ENCODE measurements at places on chromosomes 11 and 22.

DNA sequence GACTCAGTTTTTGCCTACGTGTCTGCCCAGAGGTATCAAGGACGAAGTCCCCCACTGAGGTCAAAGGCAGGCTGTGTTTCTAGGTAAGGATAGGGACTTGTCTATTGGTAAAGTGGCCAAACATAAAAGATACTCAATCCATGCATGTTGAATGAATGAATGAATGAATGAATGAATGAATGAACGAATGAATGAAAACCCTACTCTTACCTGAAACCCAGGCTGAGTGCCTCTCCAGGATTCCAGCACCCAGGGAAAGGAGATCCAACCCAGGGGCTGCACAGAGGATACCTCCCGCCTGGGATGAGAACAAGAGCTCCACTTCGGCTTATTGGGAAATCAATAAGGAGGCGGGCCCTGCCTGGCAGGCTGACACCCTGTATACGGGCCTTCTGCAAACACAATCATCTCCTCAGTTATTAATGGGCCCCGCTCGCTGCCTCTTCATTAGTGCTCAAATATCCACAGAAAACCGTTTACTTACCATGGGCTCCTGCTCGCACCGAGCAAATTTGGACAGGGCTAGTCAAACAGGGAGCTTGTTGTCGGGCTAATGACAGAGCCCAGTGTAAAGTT is 177.4 kb downstream of the BUD13 start:
- DNase-seq, result no peak

DNA sequence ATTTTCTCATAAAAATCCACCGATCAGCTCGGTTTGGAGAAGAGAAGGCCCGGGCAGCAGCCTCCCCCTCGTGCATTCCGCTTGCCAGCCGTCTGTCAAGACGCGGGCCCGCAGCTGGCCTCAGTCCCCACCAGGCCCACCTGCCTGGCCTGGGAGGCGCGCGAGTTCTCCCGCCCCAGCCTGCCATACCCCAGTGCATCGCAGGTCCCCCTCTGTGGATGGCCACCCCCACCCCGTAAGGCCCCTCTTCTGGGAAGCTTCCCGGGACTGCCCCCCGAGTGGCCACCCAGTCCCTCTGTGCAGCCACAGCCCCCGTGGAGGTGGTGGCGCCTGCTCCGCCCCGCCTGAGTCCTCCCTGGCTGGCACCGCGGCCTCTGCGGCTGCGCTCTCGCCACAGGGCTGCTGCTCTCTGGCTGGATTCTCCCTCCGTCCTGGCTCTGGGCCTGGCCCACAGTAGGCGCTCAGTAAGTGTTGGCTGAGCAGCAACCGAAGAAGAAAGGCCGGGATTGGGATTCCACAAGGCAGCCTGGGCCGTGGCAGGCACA is 74.0 kb upstream of the TCF20 start:
- peak; percentile 91 for DNase-seq

DNA sequence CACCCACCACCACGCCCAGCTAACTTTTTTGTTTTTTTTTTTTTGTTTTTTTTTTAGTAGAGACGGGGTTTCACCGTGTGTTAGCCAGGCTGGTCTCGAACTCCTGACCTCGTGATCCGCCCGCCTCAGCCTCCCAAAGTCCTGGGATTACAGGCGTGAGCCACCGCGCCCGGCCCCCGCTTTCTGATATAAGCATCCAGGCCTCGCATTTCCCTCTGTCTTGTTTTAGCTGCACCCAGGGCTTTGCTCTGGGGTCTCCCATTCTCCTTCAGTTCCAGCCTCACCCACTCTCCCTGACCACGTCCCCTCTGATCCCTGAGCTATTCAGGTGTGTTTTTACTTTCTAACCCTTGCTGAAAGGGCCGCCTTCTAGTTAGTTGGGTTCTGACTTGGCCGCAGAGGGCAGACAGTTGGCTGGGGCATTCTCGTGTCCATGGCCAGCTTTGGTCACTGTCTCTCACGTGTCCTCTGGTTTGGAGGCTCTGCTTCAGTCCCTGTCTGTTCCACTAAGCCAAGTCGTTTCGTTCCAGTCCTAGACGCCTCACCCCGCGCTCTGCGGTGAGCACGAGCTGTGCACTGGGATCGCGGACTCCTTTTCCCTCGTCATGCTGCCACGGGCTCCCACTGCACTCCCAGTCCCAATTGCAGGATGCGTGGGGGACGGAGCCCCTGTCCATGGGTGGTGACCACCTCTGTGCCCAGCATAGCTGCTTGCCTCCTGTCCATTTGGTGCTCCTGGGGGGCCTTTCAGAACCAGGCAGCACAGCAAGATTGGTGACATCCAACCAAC is 6.0 kb upstream of the TNNT3 start:
- DNase-seq, result no peak

DNA sequence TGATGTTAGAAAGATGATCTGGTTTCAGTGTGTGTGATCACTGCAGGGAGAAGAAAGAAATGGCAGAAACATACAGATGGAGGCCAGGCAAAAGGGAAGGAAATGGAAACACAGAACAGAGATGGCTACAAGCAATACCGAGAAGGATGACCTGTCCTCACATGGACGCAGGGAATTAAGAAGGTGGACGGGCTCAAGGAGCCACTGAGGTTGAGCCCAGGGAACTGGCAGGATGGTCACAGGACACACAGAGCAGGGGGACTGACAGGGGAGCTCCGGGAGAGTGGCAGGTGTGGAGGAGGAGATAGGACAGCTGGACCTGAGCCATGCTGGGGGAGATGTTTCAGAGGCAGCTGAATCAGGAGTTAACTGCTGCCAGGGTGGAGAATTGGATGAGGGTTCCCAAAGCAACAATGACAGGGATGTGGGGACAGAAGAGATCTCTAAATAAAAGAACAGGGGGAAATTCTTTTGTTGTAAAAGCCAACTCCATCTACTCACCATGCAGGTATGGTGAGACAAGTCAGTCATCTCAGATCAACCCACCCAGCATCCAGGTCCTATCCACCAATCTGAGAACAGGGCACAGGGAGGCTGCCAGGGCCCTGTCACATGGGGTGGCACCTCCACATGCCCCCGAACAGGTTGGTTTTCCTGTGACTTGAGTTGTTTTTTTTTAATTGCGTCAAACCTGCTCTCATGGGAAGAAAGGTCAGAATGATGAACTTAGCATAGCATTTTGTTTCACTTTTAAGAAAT is 26.3 kb downstream of the KLHL22 start:
- no peak for DNase-seq

DNA sequence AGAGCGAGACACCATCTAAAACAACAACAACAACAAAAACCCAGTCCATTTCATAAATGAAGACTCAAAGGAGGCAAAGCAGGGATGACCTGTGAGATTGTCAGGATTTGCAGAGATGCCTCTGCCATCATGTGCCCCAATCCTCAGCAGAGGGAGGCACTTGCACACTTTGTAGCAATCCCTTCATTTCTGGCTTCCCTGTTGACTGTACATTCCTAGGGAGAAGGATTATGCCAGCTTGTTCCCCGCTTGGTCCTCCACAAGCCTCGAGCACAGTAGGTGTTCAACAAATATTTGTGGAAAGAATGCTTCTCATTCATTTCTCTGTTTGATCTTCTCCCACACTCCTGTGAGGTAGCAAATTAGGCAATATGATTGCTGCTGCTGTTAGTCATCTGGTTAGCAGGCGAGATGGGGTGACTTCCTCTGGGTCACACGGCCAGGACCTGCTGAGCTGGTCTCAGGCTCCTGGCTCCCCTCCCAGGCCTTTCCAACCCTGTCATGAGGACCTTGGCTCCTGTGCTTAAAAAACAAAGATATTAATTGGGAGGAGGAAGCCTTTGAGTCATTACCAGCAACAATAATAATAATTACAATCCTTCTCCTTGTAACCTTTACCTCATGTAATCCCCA is 34.1 kb downstream of the LIF start:
- no peak for DNase-seq

DNA sequence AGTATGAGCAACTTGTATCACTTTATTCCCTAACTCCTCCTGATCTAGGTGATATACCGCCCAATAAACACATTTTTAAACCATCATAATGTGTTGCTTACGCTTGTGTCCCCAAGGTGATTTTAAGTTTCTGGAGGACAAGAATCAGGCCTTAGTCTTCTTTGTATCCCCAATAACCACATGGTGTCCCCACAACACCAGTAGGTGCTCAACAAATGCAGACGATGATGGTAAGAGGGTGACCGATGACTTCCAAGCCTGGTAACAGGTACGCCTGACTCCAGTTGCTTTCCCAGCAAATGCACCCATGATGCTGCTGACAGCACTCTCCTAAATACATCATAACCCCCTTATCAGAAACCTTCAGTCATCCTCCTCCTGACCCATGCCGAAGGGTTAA is 64.2 kb downstream of the EFCAB6 start:
- DNase-seq, result no peak

- DNase-seq, result no peak
These were observed 21.6 kb upstream of the SPINDOC start for GRCh38 chr11:63791495-63792167.

DNA sequence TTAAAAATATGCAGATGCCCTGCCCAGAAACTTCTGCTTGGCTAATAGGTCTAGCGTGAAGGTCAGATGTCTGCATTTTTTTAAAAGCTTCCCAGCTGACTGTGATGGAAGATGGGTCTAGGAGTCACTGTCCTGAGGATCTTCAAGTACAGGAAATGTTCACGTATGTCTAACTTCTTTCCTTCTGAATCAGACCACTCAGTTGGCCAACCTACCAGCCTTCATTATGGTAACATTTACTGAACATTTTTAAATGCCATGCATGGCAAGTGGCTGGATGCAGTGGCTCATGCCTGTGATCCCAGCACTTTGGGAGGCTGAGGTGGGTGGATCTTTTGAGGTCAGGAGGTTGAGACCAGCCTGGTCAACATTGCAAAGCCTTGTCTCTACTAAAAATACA is 1.1 kb upstream of the PRG2 start:
- DNase-seq, result no peak

Data from globus pallidus (tissue), 1 donor.